ENCODE measurements at places on chromosomes 3 and 15.

DNA sequence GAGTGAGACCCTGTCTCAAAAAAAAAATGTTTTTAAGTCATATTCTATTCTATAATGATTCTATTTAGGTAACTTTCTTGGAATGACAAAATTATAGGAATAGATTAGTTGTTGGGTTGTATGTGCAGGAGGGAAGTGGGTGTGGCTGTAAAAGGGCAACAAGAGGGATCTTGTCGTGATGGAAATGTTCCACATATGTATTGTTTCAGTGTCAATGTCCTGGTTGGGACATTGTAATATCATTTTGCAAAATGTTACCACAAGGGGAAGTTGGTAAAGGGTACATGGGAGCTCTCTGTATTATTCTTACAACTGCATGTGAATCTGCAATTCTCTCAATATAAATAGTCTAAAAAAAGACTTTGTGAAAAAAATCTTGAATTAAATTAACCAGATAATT, 14.3 kb upstream of the ABHD5 start:
- DNase-seq: no peak

- DNase-seq: no peak
Observed at GRCh38 chr3:4724051-4724629, 231.0 kb downstream of the ITPR1 start.

DNA sequence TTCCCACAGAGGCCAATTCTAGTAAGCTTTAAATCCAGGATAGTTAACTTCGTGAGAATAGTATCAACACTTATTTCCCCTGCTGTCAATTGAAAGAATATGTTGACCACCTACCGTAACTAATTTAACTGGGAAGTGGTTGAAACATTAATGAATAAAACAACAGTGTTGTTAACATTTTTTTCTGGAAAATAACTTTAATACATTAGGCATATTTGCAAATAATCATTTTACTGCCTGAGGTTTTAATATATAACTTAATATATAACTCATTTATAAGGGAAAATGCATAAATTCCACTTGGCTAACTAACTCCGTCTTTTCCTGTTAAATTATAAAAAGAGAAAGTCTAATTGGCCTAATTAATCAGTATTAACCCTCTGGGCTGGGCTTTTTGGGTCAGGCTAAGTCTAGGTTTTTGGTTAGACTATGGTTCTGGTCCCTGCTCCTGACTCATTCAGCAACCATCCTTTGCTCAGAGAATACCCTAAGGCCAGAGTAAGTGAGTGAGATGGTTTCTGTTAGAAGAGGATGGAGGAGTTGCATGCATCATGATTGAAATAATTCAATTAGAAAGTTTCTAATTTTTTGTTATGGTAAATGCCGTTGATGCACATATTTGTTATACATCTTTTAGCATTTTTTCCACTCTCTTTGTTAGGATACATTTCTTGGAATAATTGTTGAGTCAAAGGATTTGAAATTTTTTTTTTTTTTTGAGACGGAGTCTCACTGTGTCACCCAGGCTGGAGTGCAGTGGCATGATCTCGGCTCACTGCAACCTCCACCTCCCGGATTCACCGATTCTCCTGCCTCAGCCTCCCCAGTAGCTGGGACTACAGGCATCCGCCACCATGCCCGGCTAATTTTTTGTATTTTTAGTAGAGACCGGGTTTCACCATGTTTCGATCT, 10.8 kb upstream of the SKIL start:
- DNase-seq: no peak

- DNase-seq: no peak
Observed at GRCh38 chr15:59360305-59360704, 12.4 kb downstream of the MYO1E start.

GRCh38 chr3:166713787-166714186, 666.3 kb downstream of the ZBBX start:
- no peak for DNase-seq

DNA sequence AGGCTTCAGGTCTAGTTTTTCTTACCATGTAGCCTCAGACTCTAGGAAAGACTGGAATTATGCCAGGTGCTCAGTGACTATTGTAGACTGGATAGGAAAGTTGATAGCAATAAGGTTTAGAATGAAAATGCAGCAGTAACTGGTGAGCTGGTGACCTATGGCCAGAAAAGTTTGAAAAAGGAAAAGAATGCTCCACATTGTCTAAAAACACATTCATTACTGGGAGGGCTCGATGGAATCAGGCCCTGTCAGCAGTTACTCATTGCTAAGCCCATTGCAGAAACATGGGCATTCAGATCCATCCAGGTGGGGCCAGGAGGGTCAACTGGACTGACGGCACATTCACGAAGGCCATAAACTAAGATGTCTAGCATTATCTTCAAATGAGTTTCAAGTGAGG, 8.7 kb upstream of the MBNL1 start:
- no peak for DNase-seq

DNA sequence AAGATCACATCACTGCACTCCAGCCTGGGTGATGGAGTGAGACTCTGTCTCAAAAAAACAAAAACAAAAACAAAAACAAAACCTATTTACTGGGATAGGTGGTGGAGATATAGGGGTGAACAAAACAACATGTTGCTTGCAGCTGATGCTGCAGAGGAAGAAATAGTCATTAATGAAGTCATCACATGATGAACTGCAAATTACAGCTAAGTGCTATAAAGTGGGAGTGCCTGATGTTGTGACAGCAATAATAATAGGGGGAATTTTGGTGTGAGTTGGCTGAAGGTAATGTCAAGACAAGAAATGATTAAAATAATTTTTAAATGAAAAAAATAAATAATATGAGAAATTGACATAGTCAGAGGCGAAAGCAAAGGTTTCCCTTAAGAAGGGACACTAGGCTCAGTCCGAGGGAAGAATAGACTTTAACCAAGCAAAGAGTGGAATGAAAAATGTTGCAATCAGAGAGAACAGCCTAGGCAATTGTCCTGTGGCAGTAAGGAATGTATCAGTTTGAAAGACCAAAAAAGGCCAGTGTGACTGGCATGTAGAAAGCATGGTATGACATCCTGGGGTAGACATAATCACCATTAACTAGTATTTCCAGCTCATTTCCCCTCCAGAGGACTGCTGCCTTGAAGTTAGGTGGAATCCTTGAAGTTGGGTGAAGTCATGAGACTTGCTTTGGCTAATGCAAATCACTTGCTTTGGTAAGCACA, 14.7 kb upstream of the PIK3CB start:
- DNase-seq: no peak

- DNase-seq: no peak
Observed at GRCh38 chr3:108114423-108115065, 23.7 kb upstream of the CD47 start.

- no peak for DNase-seq
Observed at GRCh38 chr3:53815067-53815466, 31.2 kb downstream of the CHDH start.

GRCh38 chr3:38560996-38561717, 65.0 kb downstream of the EXOG start:
- no peak for DNase-seq

DNA sequence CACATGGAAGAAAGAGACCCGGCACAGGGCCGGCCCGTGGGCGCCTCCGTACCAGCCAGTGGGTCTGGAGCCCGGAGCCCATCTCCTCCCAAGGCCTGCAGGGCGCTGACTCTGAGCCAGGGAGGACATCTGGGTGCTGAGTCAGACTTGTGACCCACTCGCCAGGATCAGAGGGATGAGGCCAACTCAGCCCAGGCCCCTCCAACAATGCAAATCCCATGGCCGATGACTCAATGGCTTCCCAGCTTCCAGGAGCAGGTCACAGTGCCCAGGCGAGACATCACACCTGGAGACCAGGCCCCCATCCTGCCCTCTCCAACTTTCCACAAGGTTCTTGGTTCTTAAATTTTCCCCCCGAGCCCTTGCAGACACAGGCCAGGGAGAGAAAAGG, 95.1 kb downstream of the LRIG1 start:
- DNase-seq: no peak

DNA sequence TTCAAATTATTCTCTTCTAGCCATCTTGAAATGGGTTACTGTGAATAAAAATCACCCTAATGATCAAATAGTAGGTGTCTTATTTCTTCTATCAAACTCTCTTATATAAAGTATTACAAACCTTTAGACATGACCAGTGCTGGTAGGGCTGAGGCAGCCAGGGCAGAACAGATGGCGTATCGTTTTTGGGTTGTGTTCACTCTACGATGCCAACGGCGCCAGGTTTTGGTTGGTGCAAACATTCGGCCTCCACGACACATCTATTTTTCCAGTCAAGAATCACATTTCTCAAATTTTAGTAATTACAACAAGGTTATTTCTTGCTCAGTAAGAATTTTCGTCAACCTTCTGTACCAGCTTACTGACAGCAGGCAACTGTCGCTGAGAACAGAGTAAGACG, 2.2 kb downstream of the RPL4 start:
- no peak for DNase-seq

DNA sequence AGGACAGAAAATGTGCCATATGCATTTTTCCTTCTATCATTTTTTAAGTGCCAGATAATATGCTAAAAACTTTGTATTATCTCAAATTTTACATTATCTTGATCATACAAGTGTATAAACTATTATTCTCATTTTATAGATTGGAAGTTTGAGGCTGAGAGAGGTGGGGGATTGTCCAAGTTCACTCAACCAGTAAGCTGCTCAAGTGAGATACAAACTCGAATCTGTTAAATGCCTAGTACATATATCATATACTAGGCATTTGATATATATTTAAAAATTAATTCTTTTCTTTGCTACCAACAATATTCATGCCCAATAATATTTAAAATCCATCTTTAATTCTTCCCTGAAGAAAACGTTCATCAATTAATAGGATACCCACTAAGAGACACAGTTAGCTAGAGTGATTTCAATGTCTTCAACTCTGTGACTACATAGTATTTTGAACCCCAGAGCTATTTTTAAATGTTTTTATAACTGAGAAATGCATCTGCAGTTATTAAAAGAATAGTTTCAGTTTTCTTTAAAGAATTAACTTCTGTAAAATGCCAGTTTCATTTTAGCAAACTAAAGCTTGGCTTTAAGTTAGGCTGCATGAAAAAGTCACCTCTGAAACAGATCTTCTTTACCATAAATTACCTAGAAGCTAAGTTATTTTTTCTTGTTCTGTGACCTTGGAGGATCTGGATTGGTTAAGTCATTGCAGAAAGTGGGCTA, 40.4 kb downstream of the IQCB1 start:
- no peak for DNase-seq

DNA sequence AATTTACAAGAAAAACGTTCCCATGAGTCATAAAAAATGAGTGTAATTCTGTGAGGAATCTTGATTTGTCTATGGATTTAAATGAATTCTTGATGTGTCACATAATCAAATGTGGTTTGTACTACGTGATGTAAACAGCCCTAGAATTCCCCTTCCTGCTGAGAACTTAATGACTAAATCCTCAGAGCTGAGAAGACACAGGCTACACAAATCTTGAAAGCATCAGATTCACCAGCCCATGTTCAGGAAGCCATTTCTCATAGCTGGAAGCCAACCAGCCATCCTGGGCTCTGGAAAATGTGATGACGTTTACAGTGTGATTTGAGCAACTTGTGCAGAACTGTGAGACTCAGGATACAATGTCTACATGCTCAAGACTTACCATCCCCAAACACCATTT, 193.7 kb upstream of the MME start:
- DNase-seq: no peak

GRCh38 chr3:136787349-136787748, 31.6 kb upstream of the SLC35G2 start:
- DNase-seq: no peak

DNA sequence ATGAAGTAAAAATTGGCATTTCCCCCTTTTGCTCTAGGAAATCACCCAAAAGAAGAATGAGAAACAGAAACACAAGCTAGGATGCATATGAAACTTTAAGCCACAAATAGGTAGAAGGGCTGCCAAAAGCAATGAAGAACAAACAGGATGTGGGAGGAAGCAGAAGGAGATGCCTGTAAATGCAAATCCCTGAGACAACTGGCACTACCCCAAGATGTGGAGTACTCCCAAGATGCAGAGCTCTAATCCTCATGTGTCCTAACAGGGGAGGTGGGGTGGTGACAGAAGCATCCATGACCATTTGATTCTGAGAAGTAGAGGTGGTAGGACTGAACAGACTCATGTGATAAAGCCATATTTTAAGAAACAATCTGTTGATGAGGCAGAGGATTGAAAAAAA, 31.9 kb upstream of the ZNF280D start:
- DNase-seq: no peak

DNA sequence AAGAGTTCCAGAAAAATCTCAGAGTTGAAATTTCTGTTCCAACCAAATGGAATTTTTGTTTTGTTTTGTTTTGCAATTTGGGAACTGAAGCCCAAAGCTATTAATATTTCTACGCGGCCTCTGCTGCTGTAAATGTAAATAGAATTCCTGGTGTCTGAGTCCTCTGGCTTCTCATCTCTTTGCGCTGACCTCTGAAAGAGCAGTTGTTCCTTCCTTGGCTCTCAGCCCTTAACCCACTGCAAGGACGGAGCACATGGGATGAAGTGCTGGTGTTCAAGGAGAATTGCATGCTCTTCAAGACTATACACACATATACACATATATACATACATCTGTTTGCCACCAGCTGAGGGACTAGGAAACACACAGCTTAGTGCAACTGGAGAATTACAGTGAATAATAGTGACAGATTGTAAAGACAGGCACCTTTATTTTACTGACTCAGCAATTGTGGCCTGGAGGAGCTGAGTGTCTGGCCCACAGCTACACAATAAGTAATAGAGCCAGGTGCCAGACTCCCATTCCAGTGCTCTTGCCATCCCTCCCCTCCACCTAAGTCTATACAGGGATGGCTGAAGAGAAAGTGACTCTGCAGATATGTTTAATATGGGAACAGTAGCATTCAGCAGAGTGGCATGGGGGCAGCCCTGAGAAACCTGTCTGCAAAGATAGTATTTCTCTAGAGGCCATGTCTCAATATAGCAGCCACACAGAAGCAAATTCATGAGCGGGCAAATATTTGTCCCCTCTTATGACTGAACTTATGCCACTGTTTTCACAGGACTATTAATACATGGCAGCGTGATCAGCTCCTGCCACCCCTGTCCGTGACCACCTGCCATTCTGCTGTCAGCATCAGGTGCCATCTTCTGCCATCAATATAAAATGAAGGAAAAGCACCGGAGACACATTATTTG, 42.3 kb downstream of the NEK10 start:
- DNase-seq: no peak

- no peak for DNase-seq
Observed at GRCh38 chr15:51846463-51847230, 17.2 kb downstream of the TMOD3 start.

- no peak for DNase-seq
Observed at GRCh38 chr3:124434176-124434575, 296.1 kb upstream of the UMPS start.

GRCh38 chr15:67164401-67164791, 90.1 kb downstream of the AAGAB start:
- DNase-seq: no peak

GRCh38 chr3:172040078-172040980, 951 bp downstream of the FNDC3B start:
- DNase-seq: no peak

GRCh38 chr3:12040902-12041301, 36.7 kb downstream of the SYN2 start:
- peak; percentile 45 for DNase-seq

- DNase-seq: no peak
Observed at GRCh38 chr15:60840306-60840702, 361.4 kb upstream of the ICE2 start.

Data from NCI-H1694 (cell line).